ENCODE measurements at places on chromosomes 5 and 9.

DNA sequence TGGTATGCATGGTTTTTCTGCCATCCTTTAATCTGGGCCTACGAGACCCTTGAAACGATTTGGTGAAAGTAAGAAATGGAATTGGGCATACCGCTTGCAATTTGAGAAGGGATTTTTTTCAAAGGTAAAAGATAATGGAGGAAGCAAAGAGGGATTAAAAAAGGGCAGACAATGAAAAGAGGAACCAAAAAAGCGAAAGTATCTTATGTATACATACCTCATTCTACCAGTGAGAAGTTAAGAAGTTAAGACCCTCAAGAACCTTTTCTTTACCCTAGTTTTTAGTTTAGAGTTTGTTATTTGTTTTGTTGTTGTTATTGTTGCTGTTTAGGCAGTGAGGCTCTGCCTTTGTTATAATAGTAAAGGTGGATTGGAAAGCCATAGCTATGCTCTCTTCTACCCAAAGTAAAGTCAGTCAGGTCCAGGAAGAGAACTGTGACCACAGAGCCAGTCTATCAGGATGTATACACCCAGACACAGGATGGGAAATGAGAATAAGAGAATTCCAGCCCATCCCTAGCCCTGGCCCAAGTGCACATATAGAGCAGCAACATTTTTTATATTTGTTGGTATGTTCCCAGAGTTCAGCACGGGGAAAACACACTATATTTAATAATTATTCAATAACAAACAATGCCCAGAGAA lies 166.6 kb downstream of the RFX3 start:
- no peak for DNase-seq

DNA sequence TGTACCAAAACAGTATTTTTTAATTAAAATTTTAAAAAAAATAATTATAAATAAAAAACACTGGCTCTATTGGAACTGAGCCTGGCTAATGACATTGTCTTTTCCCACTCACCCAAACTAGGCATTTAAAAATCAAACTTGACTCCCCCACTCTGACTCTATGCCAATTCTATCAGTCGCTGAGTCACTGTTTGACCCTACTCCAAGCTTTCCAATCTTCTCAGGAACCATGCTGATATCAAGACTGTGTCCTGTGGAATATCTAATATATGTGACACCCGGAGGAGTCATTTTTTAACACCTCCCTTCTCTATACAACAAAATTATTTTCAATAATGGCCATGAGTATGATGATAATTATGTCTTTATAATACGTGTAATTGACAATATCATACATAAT lies 171.6 kb upstream of the RASEF start:
- DNase-seq, result no peak

GRCh38 chr9:25205285-25205684 lies 473.0 kb downstream of the TUSC1 start:
- no peak for DNase-seq

DNA sequence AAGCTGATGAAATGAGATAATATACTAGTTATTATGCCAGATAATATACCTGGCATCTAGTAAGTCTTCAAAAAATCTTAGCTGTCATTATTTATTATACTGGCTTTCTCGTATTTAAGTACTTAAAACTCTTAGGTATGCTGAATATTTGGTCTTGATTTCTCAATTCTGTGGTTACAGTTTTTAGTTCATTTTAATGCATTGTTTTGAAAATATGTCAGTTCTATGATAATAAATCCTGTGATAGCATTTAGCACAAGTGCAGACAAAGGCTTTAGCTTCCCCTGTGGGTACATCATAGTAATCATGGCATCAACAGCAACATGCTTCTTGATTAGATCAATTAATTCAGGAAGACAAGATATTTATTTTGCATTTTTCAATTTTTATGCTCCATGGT lies 133.0 kb downstream of the SMC2 start:
- DNase-seq, result no peak

DNA sequence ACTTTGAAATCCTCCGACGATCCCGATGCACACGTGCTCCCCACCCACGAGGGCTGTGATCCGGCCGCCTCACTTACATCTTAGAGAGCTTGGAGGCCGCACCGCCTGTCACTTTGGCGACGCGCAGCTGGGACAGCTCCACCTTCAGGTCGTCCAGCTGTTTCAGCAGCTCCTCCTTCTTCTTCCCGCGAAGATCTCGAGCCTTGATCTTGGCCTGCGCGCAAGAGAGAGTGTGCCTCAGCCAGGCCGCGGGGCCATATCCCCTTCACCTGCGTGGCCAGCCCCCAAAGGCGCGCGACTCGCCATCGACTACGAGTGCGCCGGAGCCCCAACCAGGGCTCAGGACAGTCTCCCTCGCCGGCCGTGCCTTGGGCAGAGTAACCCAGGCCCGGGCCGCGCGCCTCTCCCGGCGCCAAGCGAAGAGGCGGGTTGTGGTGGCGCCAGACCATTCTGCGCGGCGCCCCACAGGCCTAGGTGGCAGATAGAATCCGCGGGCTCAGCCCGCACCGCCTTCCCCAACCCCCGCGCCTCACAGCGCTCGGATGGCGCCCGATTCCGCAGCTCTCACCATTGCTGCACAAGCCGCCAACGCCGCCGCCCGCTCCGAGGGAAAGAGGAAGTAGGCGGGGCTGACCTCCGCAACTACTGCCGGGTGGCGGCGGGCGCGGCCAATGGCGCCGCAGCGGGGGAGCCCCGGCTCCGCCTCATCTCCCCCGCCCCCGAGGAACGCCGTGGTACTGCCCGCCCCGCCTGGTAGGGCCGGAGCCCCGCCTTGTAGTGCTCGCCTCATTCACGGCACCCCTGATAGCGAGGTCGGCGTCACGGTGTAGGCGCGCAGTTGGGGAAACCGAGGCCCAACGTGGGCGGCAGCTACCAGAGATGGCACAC lies at the start of the genes ARPC5L and RPL35:
ARPC5L (plus strand) TSS at position 789 of the 888 bp plus-strand sequence. CDS start 7,161 bp downstream, outside the sequence.
RPL35 (minus strand) TSS at position 616 of the 888 bp plus-strand sequence; CDS start at position 571, 45 bp downstream.
- DNase-seq, result peak; percentile 90

DNA sequence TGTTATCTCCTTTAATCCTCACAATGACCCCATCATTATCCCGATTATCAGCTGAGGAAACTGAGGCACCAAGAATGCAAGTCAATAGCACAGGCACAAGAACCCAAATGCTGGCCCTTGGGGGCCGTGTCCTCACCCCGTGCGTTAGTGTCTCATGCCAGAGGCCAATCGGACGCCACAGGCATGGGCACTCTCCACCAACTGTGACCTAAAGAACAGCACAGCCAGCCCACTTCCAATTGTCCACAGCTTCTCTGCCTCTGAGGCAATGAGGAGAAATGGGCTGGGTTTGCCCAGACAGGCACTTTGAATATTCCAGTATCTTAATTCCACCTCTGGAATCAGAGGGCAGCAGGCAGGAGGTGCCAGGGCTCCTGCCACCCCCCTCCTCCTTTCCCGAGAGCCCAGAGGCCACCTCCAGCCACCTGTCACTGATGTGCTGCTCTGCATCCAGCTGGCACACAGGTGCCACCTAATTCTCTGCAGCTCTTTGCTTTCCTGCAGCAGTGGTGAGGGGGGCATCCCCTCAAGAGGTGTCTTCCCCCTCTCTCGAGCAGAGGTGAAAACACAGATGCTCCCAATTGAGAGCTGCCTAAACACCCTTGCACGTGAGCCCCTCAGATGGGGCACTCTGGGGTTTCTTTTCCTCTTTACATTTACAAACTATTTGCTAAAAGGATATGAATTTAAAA lies 107.5 kb downstream of the ROR2 start:
- DNase-seq, result no peak

GRCh38 chr9:129678844-129679243 lies 13.4 kb downstream of the PRRX2 start:
- DNase-seq, result no peak

- DNase-seq, result no peak
Observed at GRCh38 chr9:131391020-131391419, 2.9 kb upstream of the PRRC2B start.

- DNase-seq, result no peak
Observed at GRCh38 chr5:28234356-28234968, 1196.1 kb upstream of the CDH9 start.

- no peak for DNase-seq
Observed at GRCh38 chr5:143315929-143316328, 87.6 kb downstream of the NR3C1 start.

DNA sequence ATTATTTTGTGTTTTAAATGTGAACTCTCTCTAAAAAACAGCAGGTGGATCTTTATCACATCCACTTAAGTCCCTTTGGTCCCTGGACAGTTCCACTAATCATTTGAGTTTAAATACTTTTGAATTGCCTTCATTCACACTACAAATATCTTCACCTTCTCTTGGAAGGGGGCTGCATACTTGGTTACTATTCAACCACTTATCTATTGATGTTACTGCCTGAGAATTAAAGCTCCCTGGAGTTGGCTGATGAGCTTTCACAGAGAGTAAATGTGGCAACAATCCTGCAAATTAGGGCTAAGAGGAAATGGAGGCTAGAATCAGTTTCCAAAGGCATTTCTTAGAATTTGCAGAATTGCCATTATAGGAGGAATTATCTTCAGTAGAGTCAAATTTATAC lies 180.4 kb downstream of the ST8SIA4 start:
- DNase-seq, result no peak

GRCh38 chr9:109974918-109975276 lies 194.9 kb downstream of the PALM2AKAP2 start:
- DNase-seq, result no peak

DNA sequence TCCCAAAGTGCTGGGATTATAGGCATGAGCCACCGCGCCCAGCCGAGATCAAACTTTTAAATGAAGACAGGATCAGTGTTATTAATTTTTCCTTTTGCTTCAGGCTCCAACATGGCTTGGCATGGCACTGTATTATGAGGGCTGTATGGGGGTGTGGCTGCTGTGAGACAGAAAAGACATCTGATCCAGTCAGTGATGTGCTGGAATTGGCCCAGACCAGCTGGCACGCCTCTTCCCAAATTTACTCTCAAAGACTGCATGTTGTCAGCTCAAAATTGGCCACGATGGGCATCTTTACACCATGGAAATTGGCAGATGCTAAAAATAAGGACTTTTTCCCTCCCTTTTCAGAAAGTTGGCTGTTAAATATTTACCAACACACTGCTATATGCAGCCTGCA lies 12.1 kb upstream of the COL27A1 start:
- no peak for DNase-seq

DNA sequence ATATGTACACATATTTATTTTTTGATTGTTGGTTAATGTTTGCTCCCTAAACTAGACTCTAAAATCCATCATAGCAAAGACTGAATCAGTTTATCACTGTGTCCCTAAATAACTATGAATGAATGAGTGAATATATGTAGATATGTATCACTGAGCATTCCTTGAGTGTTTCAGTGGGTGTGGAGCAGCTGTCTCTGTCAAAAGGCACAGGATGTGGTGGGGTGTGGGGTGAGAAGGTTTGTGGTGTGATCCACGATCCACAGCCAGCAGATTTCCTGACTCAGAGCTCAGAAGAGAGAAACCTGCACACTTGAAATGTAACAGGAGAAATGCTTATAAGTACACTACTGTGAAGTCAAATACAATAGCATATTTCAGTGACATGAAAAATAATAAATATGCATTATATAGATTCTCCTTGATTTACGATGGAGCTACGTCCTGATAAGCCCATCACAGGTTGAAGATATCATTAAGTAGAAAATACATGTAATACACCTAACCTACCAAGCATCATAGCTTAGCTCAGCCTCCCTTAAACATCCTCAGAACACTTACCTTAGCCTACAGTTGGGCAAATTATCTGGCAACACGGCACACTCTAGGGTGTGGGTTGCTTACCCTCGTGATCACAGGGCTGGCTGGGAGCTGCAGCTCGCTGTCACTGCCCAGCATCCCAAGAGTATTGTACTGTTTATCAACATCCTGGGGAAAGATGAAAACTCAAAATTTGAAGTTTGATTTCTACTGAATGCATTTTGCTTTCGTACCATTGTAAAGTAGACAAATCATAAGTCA lies 287.0 kb downstream of the GAS1 start:
- DNase-seq, result no peak

Measured in stimulated activated CD8-positive, alpha-beta memory T cell treated with anti-CD3 and anti-CD28 coated beads, Interleukin-15, amount 100 ng/mL, for 4 hours (primary cell).